Activated CD8-positive, alpha-beta T cell treated with anti-CD3 and anti-CD28 coated beads, Interleukin-2, amount 10 ng/mL, durations not matched to agents 7 days and 5 days (primary cell): ENCODE measurements at places on chromosomes 5 and 9. TPM values are rescaled to one million over a fixed set of nuclear protein-coding genes. Genes with fewer than 3 reads are reported as not detected.

Gene ADRA1B
- total RNA-seq: not detected

Gene POU5F2
- 1.1 TPM for total RNA-seq

Gene DENND1A
- total RNA-seq: 15.5 TPM

- H3K27me3 ChIP-seq: peaks cover 3% of the 10 kb centered on the region
- DNase-seq: no peak
- no peak overlapping the region for H3K4me3 ChIP-seq
- no peak overlapping the region for H3K27ac ChIP-seq
- no peaks in the 10 kb centered on the region for H3K36me3 ChIP-seq
- H3K4me1 ChIP-seq: no peaks in the 10 kb centered on the region
These were observed 131.7 kb downstream of the RANBP17 start for GRCh38 chr5:170993476-170993875.

DNA sequence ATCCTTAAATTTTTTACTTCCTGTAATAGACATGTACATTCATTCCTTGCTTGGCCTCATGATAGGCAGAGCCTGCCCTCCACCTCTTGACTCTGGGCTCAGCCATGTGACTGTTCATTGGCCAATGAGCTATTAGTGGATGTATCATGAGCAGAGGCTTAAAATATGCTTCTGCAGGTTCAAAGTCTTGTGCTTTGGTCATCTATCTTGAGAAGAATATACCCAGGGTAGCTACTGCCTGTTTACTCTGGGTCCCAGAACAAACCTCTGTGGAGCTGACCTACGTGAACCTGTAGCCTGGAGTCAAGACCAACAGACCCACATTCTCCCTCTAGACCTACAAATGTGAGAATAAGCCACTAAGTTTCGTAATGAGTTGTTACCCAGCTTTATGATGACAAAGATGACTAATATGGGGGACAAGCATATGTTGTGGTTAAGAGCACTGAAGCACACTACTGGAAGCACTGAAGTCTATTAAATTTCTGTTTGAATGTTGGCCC lies 244.4 kb downstream of the MAST4 start:
- peaks cover 17% of the 10 kb centered on the region for H3K36me3 ChIP-seq
- H3K4me1 ChIP-seq: peaks cover 57% of the 10 kb centered on the region
- peak overlapping the region; percentile 34 for H3K4me3 ChIP-seq
- H3K27ac ChIP-seq: peak overlapping the region; percentile 90
- no peaks in the 10 kb centered on the region for H3K27me3 ChIP-seq
- DNase-seq: peak; percentile 62

GRCh38 chr9:121662891-121663580 lies 11.6 kb downstream of the DAB2IP start:
- no peak for DNase-seq
- H3K36me3 ChIP-seq: no peaks in the 10 kb centered on the region
- no peaks in the 10 kb centered on the region for H3K4me1 ChIP-seq
- peaks cover 28% of the 10 kb centered on the region for H3K27me3 ChIP-seq
- H3K27ac ChIP-seq: no peak overlapping the region
- no peak overlapping the region for H3K4me3 ChIP-seq

- H3K36me3 ChIP-seq: peaks cover 2% of the 10 kb centered on the region
- H3K4me1 ChIP-seq: no peaks in the 10 kb centered on the region
- peaks cover 12% of the 10 kb centered on the region for H3K27me3 ChIP-seq
- no peak for DNase-seq
These were observed 61.1 kb upstream of the HRH2 start for GRCh38 chr5:175596761-175597189.

DNA sequence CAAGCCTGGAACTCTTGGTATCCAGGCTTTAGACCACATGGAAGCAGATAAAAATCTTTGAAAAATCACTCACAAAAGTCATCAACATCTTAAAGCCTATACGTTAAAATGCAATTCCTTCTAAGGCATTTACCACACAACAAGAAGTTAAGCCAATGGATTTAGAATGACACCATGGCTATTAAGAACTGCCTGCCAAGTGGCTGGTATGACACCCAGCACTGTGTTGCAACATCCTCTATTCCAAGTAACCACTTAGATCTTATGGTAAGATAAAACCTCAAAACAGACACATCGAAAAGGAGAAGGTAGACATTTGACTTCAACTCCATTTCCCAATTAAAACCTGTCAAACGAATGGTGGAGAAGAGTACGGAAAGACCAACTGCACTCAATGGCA lies 344.2 kb upstream of the SLC30A5 start:
- peaks cover 11% of the 10 kb centered on the region for H3K27me3 ChIP-seq
- peaks cover 8% of the 10 kb centered on the region for H3K4me1 ChIP-seq
- DNase-seq: no peak
- no peaks in the 10 kb centered on the region for H3K36me3 ChIP-seq
- H3K27ac ChIP-seq: no peak overlapping the region

- H3K4me3 ChIP-seq: no peak overlapping the region
- no peaks in the 10 kb centered on the region for H3K27me3 ChIP-seq
- H3K4me1 ChIP-seq: peaks cover 12% of the 10 kb centered on the region
- no peak for DNase-seq
- H3K27ac ChIP-seq: no peak overlapping the region
- no peaks in the 10 kb centered on the region for H3K36me3 ChIP-seq
These were observed 16.4 kb upstream of the RUFY1 start for GRCh38 chr5:179533907-179534306.

GRCh38 chr5:56876327-56876726 lies 33.1 kb upstream of the SETD9 start:
- H3K4me1 ChIP-seq: no peaks in the 10 kb centered on the region
- no peak overlapping the region for H3K27ac ChIP-seq
- DNase-seq: no peak
